ENCODE measurements at places on chromosomes 12 and 14.

DNA sequence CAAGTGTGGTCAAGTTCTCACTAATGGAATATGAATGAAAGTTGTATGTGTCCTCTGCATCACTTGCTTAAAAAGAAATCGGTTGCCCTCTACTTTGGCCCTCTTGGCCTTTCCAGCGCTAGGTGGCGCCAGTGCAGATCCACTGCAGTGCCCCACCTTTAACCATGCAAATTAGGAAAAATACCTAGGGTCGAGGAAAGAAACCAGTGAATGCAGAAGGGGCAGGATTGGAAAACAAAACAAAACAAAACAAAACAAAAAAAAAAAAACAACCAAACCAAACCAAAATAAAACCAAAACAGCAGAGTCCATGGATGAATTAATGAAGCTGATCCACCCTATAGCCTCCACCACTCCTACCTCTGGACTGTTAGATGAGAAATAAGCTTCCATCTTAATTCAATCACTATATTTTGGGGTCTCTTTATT is 12.9 kb upstream of the NEMF start:
- no peak for DNase-seq

GRCh38 chr14:69483765-69484443 is 624 bp upstream of the PLEKHD1 start:
- no peak for DNase-seq

DNA sequence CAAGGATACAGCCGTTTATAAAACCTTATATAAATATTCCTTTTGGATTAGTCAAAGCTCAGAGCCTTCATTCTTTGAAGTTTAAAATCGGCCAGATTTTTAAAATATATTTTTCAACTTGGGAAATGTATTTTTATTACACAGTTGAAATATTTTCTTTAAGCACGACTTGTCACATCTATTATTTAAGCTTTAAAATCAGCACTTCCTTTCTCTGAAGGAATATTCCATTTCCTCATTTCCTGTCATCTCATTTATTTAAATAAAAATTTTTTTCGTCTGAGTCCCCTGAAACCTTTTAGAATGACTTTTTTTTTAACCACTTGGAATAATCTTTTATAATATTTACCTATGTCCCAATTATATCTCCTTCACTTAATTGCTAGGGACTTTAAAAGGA is 107.5 kb upstream of the PDE3A start:
- no peak for DNase-seq

- DNase-seq = peak; percentile 37
Measured at GRCh38 chr12:49832836-49833421, 4.7 kb upstream of the NCKAP5L start.

- DNase-seq = no peak
Measured at GRCh38 chr12:13592063-13592942, 389.1 kb downstream of the GRIN2B start.

GRCh38 chr12:22808860-22809259 is 183.9 kb downstream of the ETNK1 start:
- no peak for DNase-seq

DNA sequence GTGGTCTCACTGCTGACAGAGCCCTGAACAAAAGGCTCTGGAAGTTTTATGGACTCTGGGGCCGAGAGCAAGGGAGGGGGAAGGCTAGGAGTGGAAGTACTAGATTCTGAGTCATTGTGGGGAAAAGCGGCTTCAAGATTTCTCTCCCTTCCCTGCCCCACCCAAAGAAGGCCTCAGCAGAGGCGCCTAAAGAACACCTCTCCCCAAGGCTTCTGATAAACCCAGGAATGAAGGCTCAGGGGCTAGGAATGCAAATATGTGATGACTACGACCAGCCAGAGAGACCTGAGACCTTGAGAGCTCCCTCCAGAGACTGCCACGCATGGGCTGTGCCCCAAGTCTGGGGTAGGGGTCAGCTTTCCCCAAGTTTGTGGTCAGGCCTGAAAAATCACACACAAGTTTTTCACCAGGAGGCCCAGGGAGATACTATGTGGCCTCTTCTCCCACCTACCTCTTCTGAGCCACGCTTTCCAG is 130.7 kb upstream of the HIF1A start:
- DNase-seq = peak; percentile 93

DNA sequence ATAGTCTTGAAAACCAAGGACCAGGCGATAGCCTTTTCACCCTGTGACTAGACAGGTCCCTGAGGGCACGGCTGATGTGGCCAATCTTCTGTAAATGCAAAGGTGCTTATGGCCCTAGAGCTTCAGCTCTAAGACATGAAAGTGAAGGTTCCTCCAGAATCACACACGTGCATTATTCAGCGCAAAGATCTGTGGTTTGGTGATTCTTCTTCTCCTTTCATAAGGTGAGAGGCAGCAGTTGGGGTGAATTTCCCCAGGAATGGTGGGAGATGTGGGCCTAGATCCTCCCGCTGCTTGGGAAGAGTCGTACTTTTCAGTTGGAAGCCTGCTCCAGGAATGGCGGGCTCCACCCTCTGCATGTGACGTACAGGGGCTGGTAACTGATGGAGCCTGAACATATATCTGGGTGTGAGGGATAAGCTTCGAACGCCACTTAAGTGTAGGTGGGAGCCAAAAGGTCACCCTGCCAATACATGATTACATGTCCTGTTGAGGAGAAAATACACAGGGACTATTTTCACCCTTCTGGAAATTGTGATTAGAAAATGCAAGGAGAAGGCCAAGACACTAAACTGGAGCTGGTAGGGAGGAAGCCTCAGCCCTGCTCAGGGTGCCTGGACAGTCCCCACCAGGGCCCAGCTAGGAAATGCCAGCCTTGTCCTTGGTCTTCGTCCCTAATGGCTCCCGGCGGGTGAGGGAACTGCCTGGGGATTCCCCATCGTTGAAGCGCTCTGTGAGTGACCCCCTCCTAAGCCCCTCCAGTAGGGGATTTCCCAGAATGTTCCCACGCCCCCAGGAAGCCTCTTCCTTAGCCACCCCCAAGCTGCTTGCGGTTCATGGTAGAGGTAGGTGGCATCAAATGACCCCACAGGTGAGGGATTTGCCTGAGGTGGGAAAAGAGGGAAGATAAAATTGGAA is 17.6 kb downstream of the BATF start:
- no peak for DNase-seq

- DNase-seq = no peak
Measured at GRCh38 chr14:96215452-96216244, 11.0 kb downstream of the BDKRB2 start.

DNA sequence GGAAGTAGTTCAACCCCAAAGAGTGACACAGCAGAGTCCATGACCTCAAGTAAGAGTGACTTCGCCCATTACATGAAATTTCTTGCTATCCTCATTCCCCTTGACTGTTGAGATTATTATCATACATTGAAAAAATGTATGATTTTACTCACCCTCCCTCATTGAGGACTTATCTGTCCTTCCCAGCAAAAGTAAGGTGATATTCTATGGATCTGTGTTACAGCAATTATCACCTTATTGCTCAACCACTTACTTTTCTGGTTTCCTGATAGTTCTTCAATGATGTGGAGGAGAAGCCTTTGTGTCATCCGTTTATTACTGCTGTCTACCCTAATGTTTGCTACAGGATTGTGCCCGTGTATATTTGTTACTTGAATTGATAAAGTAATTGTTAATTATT is 306.2 kb downstream of the TRHDE start:
- DNase-seq = no peak

DNA sequence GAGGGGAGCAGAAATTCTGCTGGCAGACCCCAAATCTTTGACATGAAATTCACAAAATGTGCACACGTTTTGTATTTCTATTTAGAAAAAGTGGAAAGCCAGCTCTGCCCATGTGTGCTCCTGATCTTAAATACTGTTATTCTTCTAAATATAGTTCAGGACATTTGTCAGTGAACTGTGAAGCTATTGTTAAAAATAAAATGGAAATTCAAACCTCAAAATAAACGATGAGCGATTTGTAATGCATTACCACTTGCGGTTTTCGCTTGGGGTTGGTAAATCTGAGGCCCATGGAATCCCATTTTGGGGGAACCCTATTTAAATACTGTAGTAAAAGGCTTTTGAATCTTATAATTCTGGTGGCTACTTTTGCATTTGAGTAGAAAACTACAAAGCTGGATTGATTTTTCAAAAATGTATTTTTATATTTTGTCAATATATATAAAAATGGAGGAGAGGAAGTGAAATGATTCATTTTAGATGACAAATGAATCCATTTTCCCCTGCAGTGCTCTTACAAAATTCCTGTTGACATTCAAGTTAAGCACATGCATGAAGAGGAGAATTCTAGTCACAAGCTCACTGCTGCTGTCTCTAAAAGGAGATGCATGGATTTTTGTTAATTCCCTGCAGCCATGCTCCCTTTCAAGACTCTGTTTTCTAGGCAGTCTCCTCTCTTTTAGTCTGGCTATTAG is 47.1 kb downstream of the FLRT2 start:
- DNase-seq = no peak

DNA sequence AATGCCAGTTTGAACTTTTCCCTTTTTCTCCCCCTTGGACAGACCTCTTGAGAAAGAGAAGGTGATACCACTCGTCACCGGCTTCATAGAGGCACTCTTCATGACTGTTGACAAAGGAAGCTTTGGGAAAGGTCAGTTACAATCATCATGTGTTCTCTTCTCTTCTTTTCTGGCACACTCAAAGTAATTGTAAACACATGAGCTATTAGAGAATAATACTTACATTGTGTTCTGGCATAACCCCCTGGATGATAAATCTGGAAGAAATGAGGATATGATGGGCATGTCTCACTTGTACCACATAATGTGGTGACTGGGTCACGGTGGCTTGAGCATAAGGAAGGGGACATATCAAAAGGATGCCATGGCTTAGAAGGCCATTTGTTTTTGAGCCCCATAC is 20.0 kb downstream of the UTP20 start:
- DNase-seq = no peak

DNA sequence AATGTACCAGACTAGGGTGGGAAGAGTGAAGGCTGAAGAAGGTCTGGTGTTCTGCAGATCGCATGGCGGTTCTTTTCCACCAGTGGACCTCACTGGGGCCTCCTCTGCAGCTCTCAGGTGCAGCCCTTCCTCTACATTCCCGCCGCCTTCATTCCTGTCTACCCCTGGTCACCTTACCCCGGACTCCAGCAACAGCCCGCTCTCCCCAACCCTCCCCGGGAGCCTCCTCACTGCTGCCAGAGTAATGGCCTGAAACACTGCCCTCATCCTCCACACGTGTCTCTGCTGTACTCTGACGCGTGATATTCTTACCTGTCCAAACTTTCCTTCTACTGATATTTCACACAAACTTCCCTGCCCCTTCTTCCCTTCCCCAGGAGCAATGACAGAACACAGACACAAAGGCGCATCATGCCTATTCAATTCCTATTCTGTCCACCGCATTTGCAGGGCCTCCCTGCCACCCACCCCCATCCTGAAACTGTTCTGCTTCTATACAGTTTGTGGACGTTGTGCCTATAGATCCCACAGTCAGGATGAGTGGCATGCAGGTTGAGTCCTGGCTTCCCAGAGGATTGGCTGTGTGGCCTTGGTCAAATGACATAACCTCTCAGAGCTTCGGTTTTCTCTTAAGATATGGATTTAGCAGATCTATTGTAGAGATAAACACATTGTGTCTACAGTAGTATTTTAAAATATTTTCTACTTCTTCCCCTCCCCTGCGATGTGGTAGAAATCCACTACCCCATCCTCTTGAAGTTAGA is 1.7 kb upstream of the NUAK1 start:
- DNase-seq = no peak

- DNase-seq = no peak
Measured at GRCh38 chr12:5022465-5023061, 21.1 kb upstream of the KCNA5 start.

- no peak for DNase-seq
Measured at GRCh38 chr12:50980545-50980944, 28.2 kb downstream of the HIGD1C start.

DNA sequence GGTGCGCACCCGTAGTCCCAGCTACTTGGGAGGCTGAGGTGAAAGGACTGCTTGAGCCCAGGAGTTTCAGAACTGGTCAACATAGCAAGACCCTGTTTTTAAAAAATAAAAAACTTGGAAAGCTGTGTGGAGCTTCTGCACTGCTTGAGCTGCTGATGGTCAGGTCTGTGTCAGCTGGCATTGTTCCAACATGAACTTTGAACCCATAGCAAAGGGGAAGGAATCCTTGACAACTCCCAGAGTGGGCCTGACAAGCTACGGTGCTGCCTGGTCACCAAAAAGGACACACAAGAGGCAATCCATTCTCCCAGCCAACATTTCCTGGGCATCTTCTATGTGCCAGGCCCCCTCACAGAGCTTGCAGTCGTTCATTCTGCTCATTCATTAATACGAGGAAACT is 16.4 kb upstream of the LTBP2 start:
- DNase-seq = no peak

- no peak for DNase-seq
Measured at GRCh38 chr14:57380935-57381334, 9.5 kb upstream of the NAA30 start.

DNA sequence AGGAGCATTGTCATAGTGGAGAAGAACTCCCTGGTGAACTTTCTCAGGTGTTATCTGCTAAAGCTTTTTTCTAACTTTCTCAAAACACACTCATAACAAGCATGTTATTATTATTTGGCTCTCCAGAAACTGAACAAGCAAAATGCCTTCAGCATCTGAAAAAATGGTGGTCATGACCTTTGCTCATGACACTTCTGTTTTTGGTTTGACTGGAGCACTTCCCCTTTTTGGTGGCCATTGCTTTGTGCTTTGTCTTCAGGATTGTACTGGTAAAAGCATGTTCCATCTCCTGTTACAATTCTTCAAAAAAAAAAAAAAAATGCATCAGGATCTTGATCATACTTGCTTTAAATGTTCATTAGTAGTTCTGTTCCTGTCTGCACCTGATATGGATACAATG is 1241.6 kb upstream of the USP15 start:
- no peak for DNase-seq

- DNase-seq = no peak
Measured at GRCh38 chr12:112908548-112908947, 1.8 kb downstream of the OAS1 start.

GRCh38 chr12:76470028-76470939 is 89.3 kb downstream of the OSBPL8 start:
- DNase-seq = peak; percentile 84

DNA sequence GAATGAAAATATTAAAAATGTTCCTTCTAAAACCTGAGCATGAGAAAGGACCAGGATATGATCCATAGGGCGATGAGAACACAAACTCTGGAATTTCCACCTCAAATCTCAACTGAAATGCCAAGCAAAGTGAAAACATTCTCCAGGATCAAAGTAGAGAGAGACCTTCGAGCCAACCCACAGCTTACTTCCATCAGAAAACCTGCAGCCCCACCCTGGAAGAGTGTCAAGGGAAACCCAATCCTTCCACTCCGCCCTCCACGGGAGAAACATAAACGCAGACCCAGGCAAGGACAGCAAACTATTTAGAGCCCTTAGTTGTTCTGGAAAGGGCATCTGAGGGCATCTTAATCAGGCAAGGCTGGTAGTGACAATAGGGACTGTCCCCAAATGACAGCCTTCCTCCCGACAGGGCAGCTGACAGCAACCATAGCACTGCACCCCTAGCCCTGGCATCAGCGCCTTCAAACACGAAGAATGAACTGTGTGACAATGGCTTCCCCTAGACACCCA is 21.8 kb downstream of the SLC15A4 start:
- no peak for DNase-seq

Measured in AG04449 (cell line).